ENCODE measurements at places on chromosomes 5 and 9. TPM values are rescaled to one million over a fixed set of nuclear protein-coding genes. Genes with fewer than 3 reads are reported as not detected.
A peak's percentile ranks its signal among the peaks of the same experiment; 100 is the strongest.

DNA sequence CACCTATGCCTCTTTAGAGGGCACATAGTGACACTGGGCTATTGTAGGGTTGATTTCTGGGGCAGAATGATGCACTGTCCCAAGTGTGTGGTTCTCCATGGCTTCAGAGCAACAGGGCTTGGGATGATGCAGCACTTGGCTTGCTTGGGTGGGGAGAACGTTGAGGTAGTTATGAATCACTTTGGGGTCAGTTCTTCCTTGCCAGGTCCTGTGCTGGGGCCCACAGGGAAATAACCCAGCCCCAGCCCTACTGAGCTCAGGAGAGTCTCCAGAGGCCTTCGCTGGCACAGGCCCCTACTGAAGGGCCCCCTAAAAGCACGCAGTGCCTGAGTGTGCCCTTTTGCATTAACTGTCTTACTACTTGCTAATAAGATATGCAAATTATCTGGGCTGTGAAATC is 24.2 kb downstream of the JADE2 start:
- DNase-seq: no peak

Gene STOML2
- total RNA-seq: 252 TPM

Gene PFN3
- total RNA-seq: not detected

GRCh38 chr5:146327257-146327870 is 11.3 kb upstream of the POU4F3 start:
- DNase-seq: no peak

- no peak for DNase-seq
Observed at GRCh38 chr5:171826132-171826531, 40.5 kb downstream of the SMIM23 start.

DNA sequence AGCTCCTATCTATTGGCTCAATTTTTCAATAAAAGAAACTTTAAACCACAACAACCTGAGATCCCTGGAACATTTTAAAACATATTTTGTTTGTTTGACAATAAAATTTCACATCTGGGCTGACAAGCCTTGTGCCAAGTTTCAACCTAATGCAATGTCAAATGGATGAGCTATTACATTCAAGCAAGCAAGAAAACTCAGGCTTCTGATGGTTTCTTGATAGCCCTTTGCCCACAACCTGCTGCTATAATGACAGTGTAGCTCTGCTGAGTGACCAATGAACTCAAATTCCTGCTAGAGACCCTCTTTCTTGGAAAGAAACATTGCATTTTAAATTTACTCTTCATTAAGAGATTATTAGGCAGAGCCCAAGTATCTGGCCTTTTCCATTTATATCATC is 472.9 kb downstream of the ARHGEF28 start:
- no peak for DNase-seq

Gene ESM1
- total RNA-seq: not detected

DNA sequence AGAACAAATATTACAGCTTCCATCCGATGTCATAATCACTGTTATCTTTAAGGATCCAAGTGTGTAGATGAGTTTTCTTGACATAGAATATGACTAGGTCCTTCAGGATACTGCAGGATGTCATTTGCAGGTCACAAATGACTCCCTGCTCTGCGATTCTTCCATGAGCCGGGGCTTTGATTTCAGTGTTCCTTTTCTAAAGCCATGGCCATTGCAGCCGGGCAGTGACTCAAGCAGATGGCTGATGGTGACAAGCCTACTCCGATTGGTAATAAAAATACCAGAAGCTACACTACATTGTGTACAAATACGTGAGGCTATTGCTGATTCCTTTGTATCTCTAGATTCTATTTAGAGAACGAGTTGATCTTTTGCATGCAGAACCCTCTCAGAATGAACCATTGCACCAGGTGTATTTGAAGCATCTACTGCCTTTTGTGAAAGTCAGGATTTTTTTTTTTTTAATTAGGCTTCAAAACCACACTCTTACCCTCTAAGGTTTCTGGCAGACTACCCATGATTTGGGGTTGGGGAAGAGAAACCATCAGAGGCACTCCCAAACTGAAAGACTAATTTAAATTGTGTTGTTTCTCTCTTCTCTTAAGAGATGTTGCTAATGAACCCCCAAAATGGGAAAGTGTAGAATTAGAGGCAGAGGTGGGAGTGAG is 271.0 kb upstream of the ADRA1B start:
- no peak for DNase-seq

DNA sequence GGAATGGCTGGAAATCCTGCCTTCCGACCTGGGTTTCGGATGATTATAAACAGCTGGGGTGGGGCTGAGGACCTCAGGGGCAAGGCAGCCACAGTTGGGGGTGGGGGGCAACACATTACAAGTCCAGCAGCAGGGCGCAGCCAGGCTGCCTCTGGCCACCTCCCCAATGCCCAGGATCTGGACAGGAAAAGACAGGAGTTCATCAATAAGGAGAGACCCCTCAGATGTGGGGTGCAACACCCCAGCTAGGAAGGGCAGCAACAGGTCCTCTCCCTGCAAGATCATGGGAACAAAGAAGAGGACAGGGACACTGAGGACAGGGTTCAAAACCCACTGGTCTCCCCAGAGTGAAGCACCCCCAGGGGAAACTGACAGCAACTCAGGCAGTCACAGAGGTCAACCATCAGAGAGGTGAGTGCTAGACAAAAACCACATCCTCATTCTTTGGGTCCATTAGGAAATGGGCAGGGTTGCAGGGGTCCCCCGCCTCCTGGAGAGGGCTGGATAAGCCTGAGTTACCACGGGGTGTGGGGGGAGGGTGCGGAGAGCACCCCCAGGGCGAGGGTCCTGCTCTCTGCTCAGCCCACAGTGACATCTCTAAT is 33.5 kb downstream of the SEMA4D start:
- DNase-seq: no peak

GRCh38 chr5:78568212-78568611 is 80.4 kb downstream of the LHFPL2 start:
- no peak for DNase-seq

- no peak for DNase-seq
Observed at GRCh38 chr5:20555034-20555433, 567.0 kb upstream of the CDH18 start.

Gene NUTM2G
- total RNA-seq: not detected

Gene RGS3
- total RNA-seq: 76.8 TPM

DNA sequence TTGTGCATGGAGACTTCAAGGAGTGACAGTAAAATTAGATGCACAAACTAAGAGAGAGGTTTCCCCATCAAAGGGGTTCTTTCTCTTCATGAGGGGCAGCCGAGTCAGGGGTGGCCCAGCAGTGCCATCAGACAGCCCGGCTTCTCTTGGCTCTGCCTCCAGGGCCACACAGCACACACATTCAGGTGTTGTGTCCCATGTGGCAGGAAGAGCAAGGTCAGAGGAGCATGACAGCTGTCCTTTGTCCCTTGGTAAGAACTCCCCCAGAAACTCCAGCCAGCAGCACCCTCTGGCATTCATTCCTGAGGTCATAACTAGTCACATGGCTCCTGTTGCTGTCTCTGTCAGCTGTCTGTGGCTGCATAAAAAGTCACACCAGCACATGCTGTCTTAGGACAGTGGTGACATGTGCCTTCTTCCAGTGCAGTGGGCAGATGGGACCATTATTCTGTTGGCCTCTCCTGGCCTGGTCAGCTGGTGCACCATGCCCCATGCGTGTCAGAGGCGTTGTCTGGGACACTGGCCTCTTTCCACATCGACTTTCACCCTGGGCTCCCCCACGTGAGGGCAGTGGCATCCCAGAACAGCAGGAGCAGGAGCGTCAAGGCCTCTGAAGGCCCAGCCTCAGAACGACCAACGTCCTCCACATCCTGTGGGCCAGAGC is 78.4 kb upstream of the OTULINL start:
- DNase-seq: no peak

GRCh38 chr9:69785757-69786156 is 25.9 kb upstream of the PTAR1 start:
- peak; percentile 39 for DNase-seq

Gene STING1
- total RNA-seq: 26.1 TPM

- no peak for DNase-seq
Observed at GRCh38 chr9:4116723-4117460, 183.0 kb downstream of the GLIS3 start.

Gene STPG3
- not detected for total RNA-seq

- no peak for DNase-seq
Observed at GRCh38 chr9:8261737-8262136, 462.2 kb upstream of the DMAC1 start.

Gene PCDHB7
- total RNA-seq: 0.05 TPM

GRCh38 chr5:38370358-38371100 is 112.2 kb downstream of the EGFLAM start:
- DNase-seq: no peak

DNA sequence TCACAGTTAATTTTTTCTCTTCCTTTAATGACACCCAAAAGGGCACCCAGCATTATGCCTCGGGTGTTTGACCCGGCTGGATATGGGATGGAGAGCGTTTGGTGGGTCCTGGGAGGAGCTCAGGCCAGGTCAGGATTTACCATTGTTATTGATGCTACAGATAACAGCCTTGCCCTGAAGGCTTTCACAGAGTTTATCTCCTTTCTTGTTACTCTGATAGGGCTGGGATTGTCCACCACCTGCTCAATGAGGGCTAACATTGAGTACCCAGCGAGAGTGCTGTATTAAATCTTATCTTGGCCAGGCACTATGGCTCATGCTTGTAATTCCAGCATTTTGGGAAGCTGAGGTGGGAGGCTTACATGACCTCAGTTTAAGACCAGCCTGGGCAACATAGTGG is 37.2 kb downstream of the GADD45G start:
- no peak for DNase-seq

Gene OBP2B
- not detected for total RNA-seq

Gene LCN10
- not detected for total RNA-seq

DNA sequence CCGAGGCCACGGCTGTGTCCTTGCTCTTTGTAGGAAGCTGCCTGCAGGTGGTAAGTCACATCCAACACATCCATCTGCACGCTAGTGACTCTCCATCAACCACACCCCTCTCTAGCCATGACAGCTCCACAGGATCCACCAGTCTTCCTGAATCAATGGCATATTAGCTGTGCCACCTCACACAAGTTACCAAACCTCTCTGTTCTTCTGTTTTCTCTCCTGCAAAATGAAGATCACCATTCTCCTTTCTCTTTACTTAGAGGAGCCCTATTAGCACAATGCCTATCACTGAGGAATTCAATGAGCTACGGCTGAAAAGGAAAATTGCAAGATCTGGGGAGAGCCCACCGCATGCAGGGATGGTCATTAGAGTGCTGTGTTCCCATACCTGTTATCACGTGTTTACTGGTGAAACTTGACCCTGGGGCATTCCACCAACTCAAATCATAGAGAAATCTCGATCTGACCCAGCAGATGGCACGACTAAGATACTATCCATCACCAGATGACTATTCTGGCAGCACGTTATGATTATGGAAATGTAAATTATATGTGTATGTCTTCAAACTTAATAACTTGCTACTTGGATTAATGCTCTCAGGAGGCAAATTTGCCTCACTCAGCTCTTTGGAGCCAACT is 20.9 kb downstream of the WHRN start:
- DNase-seq: no peak

Gene P4HA2
- total RNA-seq: 20.5 TPM

Gene DRD1
- total RNA-seq: not detected

- no peak for DNase-seq
Observed at GRCh38 chr9:98929071-98929470, 14.6 kb upstream of the COL15A1 start.

Gene DNM1
- total RNA-seq: 83.8 TPM

GRCh38 chr5:1724822-1725602 is 74.6 kb downstream of the MRPL36 start:
- peak; percentile 30 for DNase-seq

Gene PPP3R2
- not detected for total RNA-seq

DNA sequence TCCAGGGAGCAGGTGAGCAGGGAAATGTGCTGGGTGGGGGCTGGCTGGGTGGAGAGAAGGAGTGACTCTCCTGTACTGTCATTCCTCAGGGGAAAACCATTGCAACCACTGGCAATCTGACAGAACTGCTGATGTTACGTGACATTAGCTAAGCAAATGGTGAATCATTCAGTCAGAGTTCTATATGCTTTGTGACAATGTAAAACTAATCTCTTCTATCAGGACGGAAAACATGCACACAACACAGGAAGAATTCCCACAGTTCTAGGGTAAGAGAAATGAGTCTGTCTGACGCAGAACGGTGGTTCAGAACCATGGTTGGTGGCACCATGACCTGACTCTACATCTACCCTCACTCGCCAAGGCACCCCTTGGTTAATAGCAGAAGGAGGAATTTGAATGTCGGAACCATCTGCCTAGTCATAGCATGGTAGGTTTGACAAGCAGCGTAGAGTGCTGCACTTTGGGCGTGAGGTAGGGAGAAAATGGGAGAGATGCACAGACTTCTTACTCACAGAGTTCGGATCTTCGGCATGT is 243.6 kb upstream of the PANK3 start:
- DNase-seq: no peak
